ENCODE measurements at places on chromosomes 3 and 15.

DNA sequence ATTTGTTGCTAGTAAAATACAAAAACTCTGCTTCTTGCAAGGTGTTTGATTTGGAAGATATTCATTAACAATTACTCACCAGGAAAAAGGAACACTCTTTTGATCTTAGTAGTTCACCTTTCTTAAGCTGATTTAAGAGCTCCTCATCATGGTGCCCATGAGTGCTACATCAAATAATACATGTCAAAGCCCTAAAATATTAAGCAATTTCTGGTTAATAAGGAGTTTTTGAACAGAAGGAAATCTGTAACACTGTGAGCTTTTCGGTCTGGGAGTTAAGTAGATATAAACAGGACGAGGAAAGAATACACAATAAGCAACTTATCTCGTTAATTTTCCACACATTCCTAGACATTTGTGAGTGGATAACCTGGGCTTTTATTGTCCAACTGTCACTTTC, 83.9 kb upstream of the DCBLD2 start:
- DNase-seq, result no peak

DNA sequence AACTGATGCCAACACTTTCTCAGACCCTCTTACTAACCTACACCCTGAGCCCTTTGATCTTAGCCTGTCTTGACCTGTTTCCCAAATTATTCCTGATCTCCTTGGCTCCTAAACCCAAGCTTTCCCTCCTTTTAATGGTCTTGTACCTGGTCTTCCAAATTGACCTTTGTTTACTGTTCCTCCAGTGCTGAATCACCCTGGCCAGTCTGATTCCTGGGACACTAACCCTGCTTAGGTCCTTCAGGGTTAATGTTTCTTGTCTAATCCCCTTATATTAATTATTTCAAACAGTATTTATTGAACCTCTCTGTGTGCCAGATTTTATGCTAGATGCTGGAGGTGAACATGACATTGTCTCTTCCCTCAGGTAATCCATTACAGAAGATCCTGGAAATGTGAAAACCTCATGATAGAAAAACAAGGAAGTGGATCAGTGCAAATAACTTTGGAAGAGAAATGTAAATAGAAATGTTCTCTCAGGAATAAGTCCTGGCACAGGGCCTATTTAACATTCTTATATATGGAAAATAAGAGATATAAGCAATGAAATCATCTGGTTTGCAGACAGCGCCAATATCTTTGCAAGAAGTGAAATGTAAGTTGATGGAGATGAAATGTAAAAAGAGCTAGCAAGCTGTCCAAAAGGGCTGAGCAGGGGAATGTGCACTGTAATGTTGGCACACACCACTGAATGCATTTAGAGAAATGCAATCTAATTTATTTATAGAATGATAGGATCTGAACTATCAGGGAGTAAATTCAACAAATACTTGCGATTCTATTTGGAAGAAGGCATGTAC, 20.7 kb downstream of the HGD start:
- DNase-seq, result no peak

DNA sequence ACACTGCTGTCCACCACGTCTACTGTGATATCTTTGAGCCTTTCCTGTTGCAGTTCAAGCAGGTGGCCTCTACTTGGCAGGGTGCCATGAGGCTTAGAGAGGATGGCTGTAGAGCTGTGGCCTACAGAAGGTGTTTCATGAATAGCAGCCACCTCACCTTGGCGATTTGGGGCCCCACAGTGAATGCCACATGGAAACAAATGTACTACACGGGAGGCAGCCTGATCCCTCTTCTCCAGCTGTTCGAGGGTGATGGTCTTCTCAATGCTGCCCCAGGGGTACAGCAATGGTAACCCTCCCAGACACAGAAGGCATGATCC, 70.7 kb downstream of the FAM43A start:
- no peak for DNase-seq

DNA sequence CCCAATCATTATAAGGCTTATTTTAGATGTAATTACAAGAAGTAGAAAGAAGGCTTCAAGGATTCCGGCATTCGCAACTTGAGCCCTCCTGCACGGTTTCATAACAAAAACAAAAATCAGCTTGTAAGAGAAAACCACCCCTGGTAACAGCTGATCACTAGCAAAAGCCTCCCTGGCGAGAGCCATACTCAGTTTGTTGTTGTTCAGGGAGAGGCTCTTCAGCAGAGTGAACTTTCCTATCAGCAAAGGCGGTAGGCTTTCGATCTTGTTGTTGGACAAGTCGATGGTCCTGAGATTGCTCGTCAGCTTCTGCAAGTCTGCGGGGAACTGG, 710 bp downstream of the LRRC57 start:
- DNase-seq, result no peak

- DNase-seq, result no peak
Observed at GRCh38 chr15:47652328-47652727, 65.0 kb upstream of the SEMA6D start.
